ENCODE measurements at places on chromosomes 2 and 18. TPM values are rescaled to one million over a fixed set of nuclear protein-coding genes. Genes with fewer than 3 reads are reported as not detected.

The IL18RAP gene
- 4.2 TPM for total RNA-seq

- H3K27me3 ChIP-seq, result no peaks in the 10 kb centered on the region
- DNase-seq, result no peak
- no peak overlapping the region for H3K4me3 ChIP-seq
- H3K36me3 ChIP-seq, result no peaks in the 10 kb centered on the region
These were observed 40.7 kb downstream of the PCBP1 start for GRCh38 chr2:70128005-70128404.

GRCh38 chr2:19120181-19120580, 238.2 kb downstream of the OSR1 start:
- no peak overlapping the region for H3K27ac ChIP-seq
- no peak overlapping the region for H3K4me3 ChIP-seq
- no peaks in the 10 kb centered on the region for H3K4me1 ChIP-seq
- no peaks in the 10 kb centered on the region for H3K27me3 ChIP-seq
- H3K36me3 ChIP-seq, result no peaks in the 10 kb centered on the region

DNA sequence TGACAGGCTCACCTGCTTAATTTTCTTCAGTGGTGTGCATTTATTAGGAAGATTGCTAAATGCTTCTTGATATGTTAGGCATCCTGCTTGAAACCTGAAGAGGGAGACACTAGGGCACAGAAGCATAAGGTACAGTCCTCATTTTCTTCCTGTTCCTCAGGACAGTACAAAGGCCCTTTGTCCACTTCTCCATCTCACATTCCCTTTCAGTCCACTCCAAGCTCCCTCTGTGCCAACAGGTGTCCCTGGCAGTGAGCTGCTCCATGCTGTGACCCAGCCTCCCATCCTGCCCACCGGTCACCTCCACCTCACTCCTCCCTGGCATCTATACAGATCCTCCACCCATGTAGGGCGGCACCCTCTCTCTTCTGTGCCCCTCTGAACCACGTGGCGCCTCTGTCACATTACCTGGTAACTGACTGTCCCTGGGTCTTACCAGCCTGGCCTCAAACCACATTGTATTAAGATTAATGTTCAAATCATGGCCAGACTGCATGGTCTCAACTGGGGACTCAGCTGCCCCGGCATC, 162.8 kb downstream of the VAPA start:
- H3K36me3 ChIP-seq, result no peaks in the 10 kb centered on the region
- H3K27ac ChIP-seq, result no peak overlapping the region
- no peaks in the 10 kb centered on the region for H3K4me1 ChIP-seq
- no peak for DNase-seq
- H3K4me3 ChIP-seq, result no peak overlapping the region

DNA sequence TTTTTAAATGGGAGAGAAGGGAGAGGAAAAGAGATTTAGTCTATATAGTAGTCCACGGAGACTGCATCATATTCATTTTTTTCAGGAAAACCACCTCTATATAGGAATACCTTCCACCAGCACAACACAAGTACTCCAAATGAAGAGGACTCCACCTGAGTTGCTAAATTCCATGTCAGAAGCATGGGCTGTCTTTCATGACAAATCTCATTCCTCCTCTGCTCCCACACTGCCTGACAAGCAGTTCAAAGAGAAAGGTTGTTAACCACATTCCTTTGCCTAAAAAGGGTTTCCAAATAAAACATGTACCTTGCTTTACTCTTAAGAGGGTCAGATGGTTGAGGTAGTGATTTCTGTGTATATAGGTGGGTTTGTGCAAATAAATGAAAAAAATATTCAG, 122.0 kb downstream of the TMEFF2 start:
- H3K27ac ChIP-seq, result no peak overlapping the region
- H3K4me3 ChIP-seq, result no peak overlapping the region
- H3K36me3 ChIP-seq, result no peaks in the 10 kb centered on the region

The POMC gene
- total RNA-seq, result 3.6 TPM

DNA sequence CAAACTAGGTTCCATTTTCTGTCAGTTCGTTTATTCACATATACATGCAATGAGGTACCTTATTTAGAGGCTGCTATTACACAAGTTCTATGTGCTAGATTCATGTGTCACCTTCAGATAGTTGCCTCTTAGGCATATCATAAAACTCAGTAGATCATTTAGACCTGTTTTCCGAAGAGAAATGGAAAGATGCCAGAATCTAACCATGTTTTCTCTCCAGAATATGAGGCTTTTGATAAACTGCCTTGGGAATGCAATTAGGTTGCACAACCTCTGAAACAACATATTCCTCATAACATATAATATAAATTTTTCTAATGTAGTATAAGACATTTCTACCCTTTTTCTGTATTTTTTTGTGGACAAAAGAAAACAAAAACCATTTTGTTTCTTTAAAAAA, 108.1 kb downstream of the PRPF40A start:
- no peaks in the 10 kb centered on the region for H3K4me1 ChIP-seq
- no peak overlapping the region for H3K4me3 ChIP-seq
- DNase-seq, result no peak
- H3K27me3 ChIP-seq, result no peaks in the 10 kb centered on the region
- no peak overlapping the region for H3K27ac ChIP-seq
